ENCODE measurements at places on chromosomes 12 and 14.

DNA sequence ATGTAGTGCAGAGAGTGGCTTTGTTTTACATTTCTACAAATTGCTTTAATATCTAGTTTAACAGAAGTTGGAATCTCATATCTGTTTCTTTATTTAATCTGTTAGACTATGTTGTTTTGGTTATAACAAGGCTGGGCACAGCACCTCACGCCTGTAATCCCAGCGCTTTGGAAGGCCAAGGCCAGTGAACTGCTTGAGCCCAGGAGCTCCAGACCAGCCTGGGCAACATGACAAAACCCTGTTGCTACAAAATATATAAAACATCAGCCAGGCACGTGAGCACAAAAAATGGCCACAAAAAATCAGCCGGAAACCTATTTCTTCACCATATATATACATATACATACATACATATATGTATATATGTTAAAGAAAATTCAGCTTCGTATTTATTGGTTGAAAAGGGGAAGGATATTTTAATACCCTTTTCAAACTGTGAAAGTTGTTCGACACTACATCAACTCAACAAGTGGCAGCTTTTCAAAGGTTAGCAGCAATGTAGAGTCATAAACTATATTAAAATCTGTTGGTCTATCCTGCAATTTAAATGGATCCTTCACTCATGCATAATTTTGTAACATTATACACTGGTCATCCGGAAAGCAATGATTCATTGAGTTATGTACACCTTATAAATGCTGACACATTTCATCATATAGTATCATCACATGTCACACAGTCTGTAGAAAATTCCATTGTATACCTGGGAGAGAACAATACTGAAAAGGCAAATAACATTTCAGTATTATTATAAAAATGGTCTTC, 7.1 kb downstream of the NR2C1 start:
- peak; percentile 25 for DNase-seq

DNA sequence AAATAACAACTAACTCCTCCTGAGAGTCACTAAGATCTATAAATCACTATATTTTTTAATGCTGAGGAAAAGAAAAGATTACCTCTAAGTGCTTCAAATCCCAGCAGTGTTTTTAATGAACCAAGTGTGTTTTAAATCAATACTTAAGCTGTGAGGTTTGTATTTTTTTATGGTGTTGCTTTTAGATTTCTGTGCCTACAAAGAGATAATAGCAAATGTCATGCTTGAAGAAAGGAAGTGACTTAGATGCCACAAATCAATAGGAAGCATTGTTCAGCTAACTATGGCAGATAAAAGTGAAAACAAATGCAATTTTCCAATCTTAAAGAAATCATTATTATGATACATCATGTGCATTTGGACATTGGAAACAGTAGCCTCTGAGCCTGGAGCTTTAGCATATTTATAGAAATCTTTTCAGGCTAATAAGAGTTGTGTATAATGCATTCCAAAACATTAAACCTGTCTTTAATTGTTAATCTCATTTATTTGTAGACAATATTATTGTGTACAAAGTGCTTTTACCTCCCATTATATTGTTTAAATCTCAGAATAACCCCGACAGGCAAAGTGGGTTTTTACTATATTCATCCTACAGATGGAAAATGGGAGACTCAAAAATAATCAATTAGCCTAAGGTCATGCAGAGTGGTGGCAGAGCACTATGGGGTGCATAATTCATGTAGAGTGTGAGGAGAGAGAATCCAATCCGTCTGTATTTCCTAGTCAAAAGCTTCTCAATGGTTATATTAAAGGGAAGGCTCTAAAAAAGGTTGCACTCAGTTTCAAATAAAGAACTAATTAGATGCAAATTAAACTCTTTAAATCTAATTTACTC, 486.2 kb downstream of the NAV3 start:
- no peak for DNase-seq

DNA sequence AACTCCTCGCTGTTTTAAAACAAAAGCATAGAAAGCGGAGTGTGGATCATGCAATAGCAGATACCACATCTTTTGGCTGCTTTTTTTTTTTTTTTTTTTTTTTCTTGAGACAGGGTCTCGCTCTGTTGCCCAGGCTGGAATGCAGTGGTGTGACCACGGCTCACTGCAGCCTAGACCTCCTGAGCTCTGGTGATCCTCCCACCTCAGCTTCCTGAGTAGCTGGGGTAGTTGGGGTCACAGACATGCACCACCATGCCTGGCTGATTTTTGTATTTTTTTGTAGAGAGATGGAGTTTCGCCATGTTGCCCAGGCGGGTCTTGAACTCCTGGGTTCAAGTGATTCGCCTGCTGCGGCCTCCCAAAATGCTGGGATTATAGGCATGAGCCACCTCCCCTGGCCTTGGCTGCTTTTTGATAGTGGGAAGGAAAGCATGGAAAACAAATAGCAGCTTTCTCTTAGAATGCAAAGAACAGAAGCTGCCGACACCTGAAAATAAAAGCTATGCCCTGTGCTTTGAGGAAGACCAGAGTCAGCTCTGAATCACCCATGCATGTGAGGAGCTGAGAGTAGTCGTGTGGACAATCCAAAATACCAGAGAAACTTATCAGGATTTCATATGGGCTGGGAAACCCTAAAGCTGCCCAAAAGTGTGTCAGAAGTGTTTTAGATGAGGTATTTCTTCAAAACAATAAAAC, 3.6 kb upstream of the ELK3 start:
- DNase-seq = no peak

DNA sequence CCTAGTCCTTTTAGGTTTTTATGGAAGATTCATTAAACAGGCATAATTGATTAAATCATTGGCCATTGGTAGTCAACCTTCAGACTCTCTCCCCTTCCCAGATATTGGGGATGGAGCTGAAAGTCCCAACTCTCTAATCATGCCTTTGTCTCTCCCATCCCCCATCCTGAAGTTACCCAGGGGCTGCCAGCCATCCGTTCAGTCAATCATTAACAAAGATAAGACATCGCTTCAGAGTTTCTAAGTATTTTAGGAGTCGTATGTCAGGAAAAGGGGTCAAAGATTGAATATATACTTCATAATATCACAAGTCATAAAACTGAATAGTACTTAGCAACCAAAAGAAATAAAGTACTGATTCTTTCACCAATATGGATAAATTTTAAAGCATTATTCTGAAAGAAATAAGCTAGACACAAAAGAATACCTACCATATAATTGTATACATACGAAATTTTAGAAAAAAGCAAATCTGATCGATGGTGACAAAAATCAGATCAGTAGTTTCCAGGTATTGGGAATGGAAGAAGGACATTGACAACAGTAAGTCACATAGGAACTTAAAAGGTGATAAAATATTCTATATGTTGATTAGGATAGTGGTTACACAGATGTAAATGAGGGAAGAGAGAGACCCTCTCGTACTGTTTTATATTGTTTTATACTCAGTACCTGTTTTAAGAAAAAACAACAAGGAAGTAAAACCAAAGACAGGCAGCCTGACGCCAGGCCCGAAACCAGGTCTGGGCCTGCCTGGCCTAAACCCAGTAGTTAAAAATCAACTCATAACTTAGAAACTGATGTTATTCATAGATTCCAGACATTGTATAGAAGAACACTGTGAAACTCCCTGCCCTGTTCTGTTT, 414.4 kb downstream of the DAD1 start:
- no peak for DNase-seq

GRCh38 chr14:35877276-35877675, 51.1 kb downstream of the BRMS1L start:
- peak; percentile 52 for DNase-seq

GRCh38 chr14:73786636-73787485, 64.8 kb upstream of the PTGR2 start:
- no peak for DNase-seq

- DNase-seq = peak; percentile 94
Observed at GRCh38 chr12:124369055-124369826, 74.3 kb downstream of the RFLNA start.

DNA sequence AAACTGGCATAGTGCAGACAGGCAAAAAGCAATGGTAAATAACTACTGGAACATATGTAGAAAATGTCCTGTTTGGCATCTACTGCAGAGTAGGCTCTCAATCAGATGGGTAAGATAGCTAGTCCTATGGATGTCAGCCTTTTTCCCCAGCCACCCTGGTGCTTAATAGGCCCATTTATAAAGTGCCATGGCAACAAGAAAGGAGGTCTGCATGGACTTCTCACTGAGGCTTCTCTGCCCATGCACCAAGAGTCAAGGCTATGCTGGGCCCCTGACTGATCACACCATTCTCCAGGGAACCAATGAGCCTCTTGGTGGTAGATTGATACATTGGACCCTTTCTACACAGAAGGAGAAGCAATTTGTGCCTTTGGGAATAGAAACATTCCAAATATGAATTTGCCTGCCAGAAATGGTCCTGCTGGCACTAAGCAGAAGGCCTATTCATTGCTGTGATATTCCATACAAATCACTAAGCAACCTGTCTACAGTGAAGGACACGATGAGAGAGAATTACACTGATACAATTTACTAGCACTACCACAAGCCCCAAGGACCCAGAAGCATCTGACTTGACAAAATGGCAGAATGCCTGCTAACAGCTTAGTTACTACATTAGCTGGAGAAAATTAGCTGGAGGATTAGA, 43.8 kb downstream of the RESF1 start:
- DNase-seq = peak; percentile 9

DNA sequence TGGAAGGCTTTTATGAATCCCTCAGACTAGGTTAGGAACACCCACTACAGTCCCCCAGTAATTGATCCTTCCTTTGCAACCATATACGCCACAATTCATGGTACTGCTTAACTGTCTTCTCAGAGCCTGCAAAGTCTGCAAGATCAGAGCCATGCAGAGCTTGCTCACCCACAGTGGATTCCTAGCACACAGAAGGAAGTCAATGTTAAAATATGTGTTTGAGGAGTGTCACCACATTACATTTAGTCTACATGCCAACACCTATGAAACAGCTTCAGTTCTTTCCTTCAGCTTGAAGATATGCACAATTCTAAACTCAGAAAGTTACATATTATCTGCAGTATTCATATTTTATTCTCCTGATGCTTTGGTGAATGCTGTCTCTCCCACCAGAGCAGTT, 138.5 kb downstream of the NDUFA12 start:
- no peak for DNase-seq

DNA sequence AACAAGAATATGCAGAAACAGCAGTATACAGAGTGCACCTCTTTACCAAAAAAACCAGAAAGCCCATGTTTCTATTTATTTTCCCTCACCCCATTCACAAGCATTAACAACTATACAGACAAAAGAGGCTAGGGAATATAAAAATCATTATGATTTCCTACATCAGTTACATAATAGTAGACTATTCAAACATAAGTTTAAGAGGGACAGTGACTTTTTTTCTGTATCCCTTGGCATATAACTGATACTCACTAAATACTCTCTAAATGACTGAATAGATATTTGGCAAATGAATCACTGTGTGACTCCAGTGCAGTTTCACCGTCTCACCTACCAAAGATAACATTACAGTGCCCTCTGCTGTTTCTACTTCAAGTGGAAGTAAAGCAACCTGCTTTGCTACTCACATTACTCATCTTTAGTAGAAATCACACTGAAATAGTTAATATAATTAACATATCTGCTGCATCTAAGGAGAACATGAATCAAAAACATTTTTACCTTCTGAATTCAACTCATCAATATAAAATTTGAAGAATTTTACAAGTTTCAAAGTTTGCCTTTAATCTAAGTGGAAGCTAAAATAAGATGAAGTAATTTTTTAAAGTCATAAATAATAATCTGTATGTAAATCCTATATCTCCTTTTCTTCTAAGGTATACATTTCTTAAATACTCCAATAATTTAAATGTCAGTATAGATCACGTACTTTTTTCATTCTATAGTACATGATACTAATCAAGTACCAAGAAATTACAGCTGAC, 103.8 kb downstream of the OSBPL8 start:
- DNase-seq = peak; percentile 93

Data from iris pigment epithelial cell (primary cell).